Stimulated activated CD8-positive, alpha-beta memory T cell treated with anti-CD3 and anti-CD28 coated beads, Interleukin-15, amount 100 ng/mL, for 4 hours (primary cell): ENCODE measurements at places on chromosomes 3 and 15.

GRCh38 chr15:37995461-37996347 is 61.3 kb downstream of the TMCO5A start:
- DNase-seq: no peak

- DNase-seq: no peak
These were observed 19.7 kb downstream of the IL16 start for GRCh38 chr15:81216422-81216821.

DNA sequence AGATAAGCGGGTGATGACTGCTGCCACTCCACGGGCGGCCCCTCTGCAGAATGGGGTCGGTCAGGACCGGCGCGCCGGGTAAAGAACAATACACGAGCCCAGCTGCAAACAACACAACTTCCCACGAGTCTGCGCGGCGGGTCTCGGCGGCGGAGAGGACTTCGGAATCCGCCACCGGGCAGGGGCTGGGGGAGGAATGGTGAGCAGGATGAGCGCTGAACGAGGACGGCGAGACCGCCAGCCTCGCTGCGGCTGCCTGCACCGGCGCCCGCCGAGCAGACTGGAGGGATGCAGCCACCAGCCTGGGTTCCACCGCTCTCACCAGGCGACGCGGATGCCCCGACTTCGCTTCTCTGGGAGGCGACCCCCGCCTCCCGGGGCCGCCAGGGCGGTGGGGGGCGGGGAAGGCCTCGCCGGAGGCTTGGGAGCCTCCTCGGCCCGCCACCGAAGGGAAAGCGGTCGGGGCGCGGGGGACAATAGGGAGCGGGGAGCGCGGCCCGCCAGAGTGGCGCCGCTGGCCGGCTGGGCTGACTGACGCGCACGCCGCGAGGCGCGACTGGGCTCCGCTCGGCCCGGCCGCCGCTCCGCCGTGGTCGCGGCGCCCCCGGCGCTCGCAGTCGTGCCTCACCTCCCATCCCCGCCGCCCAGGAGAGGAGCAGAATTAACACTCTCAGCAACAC is 515 bp downstream of the ADAM10 start:
- no peak for DNase-seq

DNA sequence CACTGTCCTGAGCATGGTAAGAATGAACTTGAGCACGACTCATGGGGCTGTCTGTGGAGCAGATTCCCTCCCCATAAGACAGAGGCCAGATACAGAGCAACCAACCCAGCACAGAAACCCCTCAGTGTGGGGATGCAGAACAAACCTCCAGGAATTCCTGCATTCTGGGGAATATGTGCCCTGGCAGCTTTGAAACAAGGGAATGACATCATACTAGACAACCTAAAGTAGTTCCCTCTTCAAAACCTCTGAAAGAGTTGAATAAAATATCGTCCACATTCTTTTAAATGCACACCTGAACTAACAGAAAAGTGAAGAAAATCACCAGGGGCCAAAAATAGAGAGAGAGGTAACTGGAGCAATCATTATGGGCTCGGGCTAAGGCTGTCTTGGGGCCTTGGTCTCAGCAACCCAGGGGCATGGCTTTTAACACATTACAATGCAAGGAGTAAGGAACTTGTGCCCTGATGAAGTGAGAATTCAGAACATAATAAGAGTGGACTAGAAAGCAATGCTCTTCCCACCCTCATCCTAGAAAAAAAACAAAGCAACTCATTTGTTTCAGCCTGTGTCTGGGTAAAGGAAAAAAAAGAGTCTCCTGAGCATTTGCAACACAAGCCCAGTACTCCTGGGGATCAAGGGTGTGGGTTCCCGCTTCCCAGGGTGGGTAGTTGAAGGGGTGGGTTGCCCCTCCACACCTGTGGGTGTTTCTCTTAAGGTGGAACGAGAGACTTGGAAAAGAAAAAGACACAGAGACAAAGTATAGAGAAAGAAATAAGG is 43.9 kb downstream of the ADIPOQ start:
- no peak for DNase-seq

- DNase-seq: no peak
These were observed 396.6 kb downstream of the SOX2 start for GRCh38 chr3:182108371-182108770.

GRCh38 chr3:100548053-100548452 is 55.6 kb downstream of the TMEM45A start:
- no peak for DNase-seq

DNA sequence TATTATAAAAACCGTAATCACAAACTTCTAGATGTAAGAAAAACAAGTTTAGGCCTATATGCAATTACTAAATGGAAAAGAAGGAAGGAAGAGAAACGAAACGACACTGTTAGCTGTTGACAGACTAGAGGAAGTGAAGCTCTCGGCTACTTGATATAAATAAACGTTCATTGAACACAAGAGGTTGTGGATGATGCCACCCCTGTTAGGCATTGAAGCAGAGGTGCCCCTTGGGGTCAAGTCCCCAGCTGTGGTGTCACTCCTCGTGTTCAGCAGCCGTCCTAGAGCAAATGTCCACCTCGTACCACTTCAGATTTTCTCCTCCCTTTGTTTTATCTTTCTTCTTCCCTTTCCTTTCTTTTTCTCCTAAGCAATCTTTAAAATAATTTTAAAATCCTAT is 146.5 kb upstream of the UBE2E1 start:
- DNase-seq: no peak

DNA sequence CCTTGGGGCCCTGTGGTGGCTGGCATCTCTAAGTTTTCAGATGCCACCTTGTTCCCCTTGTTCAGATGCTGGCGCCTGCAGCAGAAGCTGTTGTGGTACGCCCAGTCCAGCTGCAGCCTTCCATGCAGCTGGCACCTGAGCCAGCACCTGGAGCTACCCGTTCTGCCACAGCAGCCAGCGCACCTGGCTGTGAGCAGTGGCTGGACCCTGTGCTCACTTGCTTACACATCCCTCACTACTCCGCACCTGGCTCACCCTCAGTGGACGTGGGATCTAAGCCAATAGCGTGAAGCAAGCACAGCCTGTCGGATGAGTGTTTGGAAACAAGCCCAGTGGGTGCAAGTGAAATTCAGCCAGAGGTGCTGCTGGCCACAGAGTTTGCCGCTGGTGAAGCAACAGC is 607.5 kb upstream of the BCHE start:
- no peak for DNase-seq

- DNase-seq: no peak
These were observed 235.2 kb downstream of the GREM1 start for GRCh38 chr15:32952901-32953532.

GRCh38 chr3:26422415-26422814 is 200.2 kb upstream of the LRRC3B start:
- DNase-seq: no peak

DNA sequence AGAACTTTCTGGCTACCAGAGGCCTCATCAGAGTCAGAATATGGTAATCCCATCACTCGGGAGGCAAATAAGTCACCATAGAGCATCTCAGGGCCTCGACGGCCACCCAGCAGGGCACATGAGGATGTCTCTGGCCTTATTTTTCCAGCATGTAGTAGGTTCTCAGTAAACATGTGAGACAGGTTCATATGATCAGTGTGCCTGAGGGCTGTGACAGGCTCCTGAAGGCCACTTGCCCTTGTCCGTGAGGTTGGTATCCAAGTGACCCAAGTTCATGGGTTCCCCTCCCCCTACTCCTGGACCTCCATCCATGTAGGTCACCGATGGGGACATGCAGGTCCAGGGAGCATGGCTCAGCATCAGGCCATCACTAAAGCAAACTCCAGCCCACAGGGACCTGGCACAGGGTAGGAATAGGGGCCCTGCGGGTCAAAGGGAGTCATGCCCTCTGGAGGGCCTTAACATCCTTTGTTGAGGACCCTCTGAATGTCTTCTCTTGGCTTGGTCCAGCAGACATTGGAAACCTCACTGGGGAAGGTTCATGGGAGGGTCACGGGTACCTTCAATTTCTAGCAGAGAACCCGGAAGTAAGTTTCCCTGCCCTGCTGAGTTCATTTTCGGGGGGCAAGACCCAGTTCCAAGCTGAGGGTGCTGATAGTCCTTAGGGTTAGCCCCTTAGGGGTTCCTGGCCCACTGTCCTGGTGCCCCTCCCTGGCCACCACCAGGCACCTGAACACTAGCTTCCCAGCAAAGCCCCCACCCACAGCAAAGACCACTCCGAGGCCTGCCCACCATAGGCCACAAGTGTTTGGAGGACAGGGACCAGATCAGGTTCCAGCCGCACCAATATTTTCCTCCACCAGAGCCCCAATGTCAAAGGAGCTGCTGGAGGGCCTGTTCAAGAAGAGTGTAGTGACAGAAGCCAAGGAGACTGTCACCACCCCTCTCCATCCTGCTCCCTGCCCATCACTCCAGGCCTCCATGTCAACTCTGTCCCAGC is 61.1 kb downstream of the ZNF445 start:
- no peak for DNase-seq

DNA sequence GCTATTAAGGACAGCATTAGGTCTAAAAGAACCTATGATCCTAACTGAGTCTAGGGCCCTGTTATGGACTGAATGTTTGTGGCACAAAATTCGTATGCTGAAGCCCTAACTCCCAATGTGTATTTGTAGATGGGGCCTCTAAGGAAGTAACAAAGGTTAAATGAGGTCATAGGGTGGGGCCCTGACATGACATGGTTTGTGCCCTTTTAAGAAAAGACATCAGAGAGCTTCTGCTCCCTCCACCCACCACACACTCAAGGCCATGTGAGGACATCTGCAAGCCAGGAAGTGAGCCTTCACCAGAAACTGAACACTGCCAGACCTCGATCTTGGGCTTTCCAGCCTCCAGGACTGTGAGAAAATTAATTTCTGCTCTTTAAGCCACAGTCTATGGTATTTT is 49.2 kb downstream of the PHC3 start:
- no peak for DNase-seq
